ENCODE measurements at places on chromosomes 12 and 14.

- no peak for DNase-seq
These were observed 16.7 kb downstream of the NOS1 start for GRCh38 chr12:117344716-117345115.

DNA sequence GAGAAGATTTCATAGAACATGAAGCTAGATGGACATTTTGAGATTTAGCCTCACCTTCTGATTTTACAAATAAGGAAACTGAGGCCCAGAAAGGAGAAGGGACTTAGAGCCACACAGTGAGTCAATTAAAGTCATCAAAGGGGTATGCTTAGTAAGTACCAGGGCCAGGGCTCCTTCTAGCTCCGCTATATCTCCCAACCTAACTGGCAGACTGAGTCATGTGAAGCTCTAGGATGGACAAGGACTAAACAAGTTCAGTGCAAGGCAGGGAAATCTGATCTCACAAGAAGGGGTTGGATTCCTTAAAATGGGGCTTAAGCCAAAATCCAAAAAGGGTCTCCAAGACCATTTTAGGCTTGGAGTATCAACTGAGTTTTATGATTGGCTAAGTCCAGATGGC lies 215.8 kb downstream of the PHLDA1 start:
- no peak for DNase-seq

DNA sequence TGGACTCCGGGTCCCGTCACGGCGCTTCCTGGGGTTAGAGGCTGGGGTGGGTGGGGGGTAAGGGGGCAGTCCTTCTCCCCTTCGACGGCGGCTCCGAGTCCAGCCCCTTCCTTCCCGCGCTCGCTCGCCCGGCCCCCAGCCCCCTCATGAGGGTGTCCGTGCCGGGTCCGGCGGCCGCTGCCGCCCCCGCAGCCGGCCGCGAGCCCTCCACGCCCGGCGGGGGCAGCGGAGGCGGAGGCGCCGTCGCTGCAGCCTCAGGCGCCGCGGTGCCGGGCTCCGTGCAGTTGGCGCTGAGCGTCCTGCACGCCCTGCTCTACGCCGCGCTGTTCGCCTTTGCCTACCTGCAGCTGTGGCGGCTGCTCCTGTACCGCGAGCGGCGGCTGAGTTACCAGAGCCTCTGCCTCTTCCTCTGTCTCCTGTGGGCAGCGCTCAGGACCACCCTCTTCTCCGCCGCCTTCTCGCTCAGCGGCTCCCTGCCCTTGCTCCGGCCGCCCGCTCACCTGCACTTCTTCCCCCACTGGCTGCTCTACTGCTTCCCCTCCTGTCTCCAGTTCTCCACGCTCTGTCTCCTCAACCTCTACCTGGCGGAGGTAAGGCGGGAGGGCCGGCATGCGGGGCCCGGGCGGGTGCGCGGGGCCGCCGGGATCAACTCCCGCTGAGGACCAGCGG lies 500 bp downstream of the GPR137C start:
- peak; percentile 40 for DNase-seq

DNA sequence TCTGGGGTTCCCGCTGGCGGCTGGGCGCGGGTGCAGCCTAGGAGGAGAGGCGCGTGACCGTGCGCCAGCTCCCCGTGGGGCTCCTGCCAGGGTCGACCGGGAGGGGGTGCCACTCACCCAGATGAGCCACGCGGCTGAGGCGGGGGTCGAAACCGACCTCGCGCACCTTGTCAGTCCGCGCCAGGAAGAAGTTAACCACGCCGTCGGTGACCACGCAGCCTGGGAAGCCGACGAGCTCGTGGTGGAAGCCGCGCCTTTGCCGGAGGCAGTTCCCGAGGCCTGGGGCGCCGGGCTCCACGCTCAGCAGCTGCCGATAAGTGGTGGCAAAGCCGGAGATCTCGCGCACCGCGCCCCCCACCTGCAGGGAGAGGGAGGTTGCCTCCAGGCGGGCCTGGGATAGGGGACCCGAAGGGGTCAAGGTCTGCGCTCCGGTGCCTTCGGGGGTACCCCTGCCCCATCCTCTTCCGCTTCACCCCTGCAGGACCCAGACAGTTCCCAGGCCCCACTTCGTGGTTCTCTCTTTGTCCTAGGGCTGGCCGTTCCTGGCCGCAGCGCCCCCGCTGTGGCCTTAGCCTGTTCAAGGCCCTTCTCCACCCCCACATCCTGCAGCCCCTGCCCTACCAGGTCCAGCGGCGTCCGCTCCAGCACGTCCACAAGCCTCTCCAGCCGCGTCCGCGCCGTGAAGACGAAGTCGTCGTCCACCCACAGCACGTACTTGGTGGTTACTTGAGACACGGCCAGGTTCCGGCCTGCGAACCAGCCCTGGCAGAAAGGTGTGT lies 5.3 kb downstream of the B4GALNT1 start:
- no peak for DNase-seq

GRCh38 chr12:109358154-109358869 lies 10.6 kb downstream of the MYO1H start:
- no peak for DNase-seq

GRCh38 chr12:6180268-6181051 lies 19.7 kb upstream of the CD9 start:
- DNase-seq = no peak

DNA sequence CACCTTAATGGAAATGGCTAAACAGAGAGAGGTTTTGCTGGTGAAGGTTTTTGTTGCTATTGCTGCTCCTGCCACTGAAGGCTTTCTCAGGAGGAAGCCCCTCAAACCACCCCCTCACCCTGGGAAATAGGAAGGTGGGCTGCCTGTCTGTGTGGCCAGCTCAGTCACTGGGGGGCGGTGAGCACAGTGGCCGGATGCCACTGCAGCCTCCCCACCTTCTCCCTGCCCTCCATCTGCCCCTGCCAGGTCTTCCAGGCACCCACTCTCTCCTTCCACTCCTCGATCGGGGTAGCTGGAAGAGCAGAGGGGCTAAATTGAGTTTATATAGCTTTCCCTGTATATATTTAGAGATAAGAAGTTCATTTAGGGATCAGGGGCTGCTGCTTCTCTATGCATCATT lies 80.8 kb downstream of the PAPOLA start:
- DNase-seq = no peak

- DNase-seq = no peak
These were observed 2.3 kb downstream of the LAG3 start for GRCh38 chr12:6774499-6775062.

DNA sequence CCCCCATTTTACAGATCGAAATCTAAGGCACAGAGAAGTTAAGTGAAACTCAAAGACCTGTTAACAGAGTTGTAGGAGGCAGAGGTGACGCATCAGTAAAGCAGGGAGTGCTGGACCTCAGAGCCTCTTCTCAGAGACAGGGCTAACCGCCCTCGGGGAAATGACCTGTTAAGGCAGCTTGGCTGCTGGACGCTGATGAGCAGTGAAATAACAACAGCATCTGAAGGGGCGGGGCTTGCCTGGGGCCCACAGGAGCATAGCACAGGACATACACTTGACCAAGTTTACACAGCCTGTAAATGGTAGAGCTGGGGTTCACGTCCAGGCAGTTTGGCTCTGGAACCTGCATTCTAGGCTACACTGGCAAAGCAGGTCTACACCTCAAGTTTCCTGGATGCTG lies 39.3 kb downstream of the LRTM2 start:
- no peak for DNase-seq

DNA sequence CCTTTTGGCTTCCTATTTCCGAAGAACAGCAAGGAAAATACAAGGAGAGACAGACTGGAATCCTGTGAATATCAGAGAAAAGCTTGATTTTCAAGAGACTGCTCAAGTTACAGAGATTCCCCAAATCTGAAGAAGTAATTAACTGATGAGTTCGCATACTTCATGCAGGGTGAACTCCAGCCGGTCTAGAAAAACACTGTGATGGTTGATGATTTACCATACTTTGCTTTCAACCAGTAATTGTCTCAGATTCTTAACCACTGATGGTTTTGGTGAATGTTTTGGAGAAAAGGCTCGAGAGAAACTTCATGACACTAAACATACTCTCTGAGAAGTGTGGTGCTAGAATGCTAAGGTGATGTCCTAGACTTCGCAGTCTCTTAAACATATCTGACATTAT lies 4.4 kb upstream of the PLXNC1 start:
- DNase-seq = no peak

- no peak for DNase-seq
These were observed 232.5 kb downstream of the BCL11B start for GRCh38 chr14:99039331-99040041.

DNA sequence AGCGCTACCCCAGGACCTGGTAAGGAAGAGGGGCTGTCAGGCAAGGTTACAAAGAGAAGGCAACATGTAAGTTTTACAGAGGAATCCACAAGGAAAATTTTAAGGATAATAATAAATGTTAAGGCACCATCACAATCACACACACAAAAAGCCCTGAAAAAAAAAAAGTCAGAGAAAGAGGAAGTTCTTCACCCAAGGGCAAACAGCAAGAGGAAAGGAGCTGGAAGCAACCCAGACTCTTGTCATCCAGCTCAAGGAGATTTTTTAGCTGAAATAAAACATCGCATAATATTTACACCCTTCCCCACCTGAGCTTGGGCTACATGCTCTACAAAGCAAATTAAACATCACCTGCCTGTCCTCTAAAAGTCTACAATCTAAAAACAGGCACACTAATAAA lies 9.5 kb downstream of the SPTB start:
- DNase-seq = no peak

DNA sequence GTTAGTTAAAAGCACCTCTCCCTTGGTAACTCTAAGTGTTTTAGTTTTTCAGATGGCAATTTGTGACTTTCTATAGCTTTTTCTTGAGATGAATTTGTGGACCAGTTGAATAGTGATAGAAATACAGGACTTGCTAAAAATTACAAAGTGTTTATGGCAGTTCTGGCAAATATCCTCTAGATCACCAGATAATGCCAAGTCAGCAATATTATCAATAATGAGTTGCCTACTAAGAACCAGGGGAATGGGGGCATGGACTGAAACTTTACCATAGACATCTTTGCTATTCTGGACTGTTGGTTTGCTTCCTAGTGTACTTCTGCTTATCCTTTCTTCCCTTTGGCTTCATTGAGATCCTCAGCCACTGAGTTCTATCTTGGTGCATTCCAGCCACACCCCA lies 584.2 kb downstream of the DIO2 start:
- no peak for DNase-seq
